Heart right ventricle (tissue), 16 donors: ENCODE measurements at places on chromosomes 12 and 14.

GRCh38 chr12:95959107-95959506, 16.0 kb downstream of the AMDHD1 start:
- no peak for DNase-seq

GRCh38 chr12:98351089-98351488, 164.3 kb upstream of the TMPO start:
- no peak for DNase-seq

GRCh38 chr12:106901276-106901675, 54.4 kb upstream of the TMEM263 start:
- DNase-seq = no peak

DNA sequence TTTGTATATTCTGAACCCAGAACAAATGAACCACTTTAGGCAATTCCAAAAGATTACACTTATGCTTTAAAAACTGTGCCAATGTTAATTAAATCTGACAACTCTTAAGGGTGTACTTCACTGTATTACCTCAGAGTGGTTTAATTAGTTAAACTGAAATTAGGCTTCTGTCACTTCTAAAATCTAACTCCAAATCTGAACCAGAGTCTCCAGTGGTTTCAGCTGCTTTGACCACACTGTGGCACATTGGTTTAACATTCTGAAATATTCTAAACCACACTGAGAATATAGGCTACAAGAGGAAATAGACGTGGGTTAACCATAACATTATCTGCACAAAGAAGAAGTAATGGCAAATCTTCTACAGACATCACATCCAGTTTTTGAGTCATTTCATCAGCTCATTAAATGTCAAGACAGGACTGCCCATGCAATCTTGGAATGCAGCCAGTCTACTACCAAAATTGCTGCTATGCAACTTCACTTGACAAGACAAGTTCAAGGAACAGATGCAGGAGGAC, 94.8 kb downstream of the LRP6 start:
- no peak for DNase-seq

DNA sequence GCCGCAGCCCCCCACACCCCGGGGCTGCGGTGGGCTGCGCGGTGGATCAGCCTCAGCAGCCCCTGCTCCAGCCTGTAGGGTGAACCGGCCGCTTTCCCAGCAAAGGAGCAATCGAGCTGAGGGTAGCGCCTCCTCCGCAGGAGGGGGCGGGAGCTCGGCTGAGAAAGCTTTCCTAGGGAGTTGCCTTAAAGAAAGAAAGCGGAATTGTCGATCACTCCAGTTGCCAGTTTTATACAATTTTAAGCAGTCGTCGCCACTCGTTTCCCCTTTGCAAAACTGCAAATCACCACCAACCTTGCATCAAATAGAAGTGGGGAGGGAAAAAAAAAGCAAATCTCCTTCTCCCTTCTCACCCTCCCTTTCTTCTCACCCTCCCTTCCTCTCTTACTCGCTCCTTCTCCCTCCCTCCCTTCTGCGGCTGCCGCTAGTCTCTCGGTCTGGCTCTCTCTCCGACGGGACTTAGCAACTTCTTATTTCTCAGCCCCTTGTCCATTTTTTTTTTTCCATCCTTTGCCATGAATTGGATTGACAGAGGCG, at the start of gene PDE3A:
Gene PDE3A, plus strand, starts transcription at position 424 of the 537 bp plus-strand sequence. CDS start 748 bp downstream, outside the sequence.
- peak; percentile 74 for DNase-seq

DNA sequence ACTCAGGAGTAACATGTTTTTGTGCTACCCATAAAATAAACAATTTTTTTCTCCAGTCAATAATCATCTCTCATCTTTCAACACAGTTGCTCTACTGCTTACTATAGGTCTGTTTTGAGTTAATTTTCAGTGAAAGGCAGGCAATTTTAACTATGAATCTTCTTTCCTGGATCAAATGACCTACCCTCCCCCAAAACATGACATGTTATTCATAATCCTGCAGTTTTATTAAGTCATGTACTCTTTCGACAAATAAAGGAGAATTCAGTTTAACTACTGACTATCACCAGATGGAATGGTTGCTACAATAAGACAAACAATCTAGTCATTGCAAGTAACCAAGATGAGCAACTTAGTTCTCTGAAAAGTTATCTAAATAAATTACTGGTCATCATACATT, 106.0 kb upstream of the FAR2 start:
- DNase-seq = no peak

DNA sequence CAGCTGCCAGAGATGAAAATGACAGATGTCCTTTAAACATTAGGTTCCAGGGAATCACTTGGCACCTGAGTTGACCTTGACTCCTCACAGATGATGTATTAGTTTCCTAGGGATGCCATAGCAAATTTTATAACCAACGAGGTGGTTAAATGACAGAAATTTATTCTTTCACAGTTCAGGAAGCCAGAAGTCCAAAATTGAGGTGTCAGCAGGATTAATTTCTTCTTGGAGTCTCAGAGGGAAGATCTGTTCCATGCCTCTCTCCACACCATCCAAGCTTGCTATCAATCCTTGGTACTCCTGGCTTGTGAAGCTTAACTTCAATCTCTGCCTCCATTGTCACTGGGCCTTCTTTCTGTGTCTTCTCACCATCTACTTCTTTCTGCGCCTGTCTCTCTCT, 249.7 kb upstream of the BTG1 start:
- no peak for DNase-seq

- no peak for DNase-seq
Measured at GRCh38 chr14:65132855-65133254, 30.5 kb upstream of the MAX start.

GRCh38 chr12:70379846-70380245, 13.8 kb downstream of the KCNMB4 start:
- DNase-seq = no peak

DNA sequence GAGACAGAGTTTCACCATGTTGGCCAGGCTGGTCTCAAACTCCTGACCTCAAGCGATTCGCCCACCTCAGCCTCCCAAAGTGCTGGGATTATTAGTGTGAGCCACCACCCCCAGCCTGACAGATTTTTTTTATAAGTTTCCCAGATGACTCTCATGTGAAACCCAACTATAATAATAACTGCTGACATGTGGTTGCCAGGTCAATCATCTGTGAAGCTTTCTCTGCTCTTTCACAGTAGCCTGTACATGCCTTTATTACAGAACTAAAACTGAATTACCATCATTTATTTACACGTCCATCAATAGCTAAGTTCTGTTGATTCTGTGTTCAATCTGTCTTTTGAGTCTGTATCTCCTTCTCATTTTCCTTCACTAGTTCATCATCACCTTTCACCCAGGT, 218.5 kb downstream of the RPS29 start:
- DNase-seq = no peak

GRCh38 chr14:25121337-25122129, 71.6 kb upstream of the STXBP6 start:
- no peak for DNase-seq

DNA sequence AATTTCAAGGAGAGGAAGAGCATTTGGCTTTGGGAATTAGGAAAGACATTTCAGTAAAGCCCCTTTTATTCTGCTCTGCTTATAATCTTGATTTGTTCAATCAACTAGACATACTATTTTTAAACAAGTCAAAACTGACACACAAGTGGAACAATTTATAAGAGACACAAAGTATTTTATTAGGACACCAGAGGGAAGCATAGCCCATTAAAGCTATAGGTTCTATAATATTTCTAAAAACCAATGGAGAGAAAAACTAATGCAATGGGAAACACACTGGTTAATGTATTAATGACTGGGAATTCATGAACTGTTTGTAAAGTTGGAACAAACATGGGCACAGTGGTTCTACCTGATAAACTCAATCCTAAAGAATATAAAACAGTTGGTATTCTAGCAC, 15.3 kb upstream of the CERS5 start:
- DNase-seq = no peak

DNA sequence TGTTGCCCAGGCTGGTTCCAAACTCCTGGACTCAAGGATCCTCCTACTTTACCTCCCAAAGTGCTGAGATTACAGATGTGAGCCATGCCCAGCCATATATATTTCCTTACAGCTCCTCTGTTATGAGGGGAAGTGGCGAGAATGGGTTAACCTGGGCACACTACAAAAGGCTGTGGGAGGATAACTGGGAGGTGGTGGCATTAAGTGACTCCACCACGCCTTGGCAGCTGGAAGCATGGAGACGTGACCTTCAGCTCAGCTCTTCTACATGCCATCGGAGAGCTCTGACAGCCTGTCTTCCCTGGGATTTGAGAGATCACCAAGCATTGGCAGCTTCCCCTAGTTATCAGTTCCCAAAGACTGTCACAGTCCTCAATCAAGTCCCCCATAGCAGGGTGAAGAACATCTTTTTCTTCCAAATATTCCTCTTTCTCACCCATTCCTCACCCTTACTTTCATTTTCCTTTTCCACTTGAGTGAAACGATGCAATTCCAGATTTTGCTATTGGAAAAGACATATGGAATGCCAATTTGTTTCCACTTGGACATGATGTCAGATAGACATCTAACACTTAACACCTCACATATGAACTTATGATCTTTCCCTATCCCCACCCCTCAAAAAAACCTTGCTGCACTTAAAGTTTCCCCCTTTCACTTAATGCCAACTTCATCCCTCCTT, 48.5 kb downstream of the PHLDA1 start:
- no peak for DNase-seq

GRCh38 chr12:24822121-24822899, 126.6 kb downstream of the BCAT1 start:
- DNase-seq = no peak

DNA sequence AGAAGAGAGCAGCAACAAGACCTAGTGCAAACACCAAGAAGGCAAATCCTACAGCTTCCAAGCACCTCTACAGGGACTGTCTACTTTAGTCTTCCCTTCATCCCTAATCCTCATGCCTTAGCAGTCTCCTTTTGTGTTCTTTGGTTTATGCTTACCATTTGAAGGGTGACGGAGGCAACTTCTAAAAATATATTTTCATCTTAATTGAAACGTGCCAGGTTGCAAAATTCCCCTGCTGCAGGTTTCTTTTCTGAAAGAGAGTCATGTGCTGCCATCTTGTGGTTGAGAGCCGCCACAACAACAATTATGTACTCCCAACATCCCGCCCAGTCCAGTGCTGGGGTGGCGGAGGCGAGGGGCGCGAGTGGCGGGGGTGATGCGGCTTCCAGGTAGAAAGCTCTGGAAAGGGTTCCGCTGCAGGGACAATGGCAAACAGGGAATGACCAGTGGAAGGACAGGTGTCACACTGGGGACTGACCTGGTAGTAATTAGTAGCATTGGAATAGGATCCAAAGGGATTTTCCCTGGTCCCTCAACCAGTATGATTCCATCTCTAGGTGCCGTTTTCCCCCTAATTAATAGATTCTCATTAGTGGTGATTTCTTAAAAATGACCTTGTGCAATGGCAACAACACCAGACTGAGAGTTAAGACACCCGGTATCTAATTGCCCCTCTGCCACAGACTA, 80.3 kb upstream of the GNG2 start:
- peak; percentile 69 for DNase-seq
